ENCODE measurements at places on chromosomes 1 and 21.

DNA sequence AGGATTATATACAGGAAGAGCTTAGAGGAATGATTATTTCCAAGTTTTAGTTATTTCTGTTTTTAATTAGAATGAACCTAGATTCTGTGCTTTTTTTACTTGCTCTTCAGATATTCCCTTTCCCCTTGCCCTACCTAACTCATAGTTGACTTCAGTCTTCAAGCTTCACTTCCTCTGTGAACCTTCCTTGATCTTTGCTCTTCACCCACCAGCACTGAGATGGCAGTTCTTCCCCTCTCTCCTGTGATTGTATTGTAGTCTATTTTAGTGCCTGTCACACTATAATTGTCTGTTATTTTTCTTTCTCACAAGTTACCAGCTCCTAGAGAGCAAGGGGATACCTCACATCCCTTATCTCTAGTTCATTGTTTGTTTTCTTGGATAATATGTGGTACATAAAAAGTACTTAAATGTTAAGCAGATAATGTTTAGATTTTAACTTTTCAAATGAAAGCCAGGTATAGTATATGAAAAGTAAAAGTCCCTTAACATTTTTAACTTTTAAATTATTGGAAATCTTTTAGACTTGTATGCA is 33.2 kb downstream of the KCTD3 start:
- no peak for DNase-seq

GRCh38 chr1:226279498-226279897 is 29.5 kb downstream of the LIN9 start:
- no peak for DNase-seq

DNA sequence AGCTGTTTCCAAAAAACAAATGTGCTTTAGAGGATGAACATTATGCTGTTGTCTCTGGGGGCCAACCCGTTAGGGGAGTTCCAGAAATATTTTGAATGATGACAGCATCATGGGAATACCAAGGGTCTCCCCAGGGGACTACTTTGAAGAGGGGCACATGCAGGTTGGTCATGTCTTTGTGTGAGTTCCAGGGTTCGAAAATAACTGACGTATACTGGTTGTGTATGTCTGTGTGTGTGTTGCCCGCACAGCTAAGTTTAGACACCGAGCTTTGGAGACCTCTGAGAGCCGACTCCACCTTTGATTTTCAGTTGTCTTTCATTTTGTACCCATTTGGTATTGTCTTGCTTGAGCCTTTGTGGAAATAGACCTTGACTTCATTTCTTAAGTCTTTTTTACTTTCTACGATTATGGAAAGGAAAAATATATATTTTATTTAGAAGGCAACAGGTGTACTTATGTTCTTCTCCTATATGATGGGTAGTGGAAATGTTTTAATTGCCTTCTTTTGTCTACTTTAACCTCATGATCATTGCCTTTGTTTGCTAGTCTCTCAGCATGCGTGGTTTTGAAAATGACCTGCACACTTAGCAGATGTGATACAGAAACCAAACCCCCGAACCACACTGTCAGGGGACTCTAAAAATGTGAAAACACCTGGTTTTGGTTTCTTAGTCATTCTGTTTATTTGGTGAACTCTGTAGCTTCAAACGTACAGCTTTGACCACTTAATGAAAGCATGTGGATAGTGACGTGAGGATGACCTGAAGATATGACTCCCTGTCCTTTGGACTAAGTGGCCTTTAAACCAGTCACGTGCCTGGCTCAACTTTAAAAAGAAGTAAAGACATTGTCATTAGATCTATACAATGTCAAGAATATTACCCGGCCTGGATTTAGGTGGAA is 56.5 kb downstream of the GALNT2 start:
- no peak for DNase-seq

GRCh38 chr1:3459051-3459908 is 4.8 kb downstream of the ARHGEF16 start:
- no peak for DNase-seq

GRCh38 chr1:228884615-228885566 is 149.6 kb downstream of the RHOU start:
- no peak for DNase-seq

DNA sequence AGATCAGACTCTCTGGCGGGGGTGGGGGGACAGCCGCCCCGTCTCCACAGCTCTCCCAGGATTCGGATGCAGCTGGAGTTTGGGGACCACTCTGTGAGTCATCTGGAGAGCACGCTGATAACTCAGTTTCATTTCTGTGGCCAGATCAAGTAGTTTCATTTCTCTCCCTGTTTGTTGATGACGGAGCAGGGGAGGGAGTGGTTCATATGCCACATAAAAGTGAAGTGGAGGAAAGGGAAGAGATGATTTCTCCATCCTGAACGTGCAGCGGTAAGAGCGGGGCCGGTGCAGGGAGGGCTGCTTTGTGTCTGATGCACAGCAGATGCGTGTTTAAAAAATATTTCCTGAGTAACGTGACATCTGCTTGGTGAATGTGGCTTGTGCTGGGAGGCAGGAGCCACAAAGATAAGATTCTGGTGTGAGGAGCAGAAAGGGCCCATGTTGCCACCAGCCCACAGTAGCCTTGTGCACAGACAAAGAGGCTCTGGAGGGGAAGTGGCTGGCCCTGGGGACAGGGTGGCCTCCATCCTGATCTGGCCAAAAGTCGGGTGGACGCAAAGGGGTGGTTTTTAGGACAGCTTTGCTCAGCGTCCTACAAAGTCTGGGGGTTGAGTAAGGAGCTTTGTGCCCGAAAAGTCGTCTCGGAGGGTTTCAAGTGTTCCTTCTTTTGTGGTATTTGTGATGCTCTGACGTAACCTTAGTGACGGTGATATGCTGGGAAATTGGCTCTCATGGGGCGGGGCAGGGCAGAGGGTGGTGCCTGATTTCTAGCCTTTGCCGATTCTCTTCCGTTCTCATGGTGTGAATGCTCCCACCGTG is at the start of gene MX2:
Gene MX2 (plus strand): TSS at position 242 of the 819 bp plus-strand sequence. CDS start 14,880 bp downstream, outside the sequence.
- peak; percentile 77 for DNase-seq

DNA sequence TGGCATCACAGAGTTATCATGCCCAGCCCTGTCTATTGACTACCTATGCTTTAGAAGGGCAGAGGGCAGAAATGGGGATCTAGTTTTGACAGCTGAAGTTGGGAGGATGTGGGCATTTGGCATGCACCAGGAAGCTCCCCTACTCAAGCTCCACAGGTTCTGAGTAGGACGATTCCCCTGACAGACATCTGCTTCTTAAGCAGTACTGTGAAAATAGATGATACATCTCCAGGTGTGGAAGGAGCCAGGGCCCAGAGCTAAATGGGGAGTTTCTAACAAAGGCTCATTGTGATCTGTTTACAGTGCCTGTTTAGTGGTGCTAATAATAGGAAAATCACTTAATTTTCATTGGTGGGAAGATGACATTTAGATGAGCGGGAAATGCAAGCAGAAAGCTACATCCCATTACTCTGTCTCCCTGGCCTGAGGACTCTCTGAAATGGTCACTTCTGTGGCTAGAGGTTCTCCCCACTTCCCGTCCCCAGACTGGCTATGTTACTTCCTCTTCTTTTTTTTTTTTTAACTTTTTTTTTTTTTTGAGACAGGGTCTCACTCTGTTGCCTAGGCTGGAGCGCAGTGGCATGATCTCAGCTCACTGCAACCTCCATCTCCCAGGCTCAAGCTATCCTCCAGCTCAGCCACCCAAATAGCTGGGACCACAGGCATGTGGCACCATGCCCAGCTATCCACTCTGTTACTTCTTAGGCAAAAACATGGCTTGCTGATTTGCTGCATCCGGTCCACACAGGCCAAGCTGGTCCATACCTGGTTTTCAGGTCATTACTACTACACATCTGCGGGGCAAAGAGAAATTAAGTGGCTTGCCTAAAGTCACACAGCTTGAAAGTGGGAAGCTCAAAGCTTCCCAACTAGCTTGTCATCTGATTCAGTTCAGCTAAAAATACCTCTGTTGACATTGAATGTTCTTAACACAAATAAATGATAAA is 23.2 kb upstream of the CNIH3 start:
- DNase-seq: no peak

GRCh38 chr1:214303141-214303930 is 22.4 kb downstream of the SMYD2 start:
- no peak for DNase-seq

- DNase-seq: no peak
Observed at GRCh38 chr1:162996261-162996660, 72.9 kb upstream of the RGS4 start.

GRCh38 chr1:103025858-103026409 is 82.4 kb downstream of the COL11A1 start:
- DNase-seq: no peak

- no peak for DNase-seq
Observed at GRCh38 chr1:108201687-108202086, 1.5 kb upstream of the SLC25A24 start.

DNA sequence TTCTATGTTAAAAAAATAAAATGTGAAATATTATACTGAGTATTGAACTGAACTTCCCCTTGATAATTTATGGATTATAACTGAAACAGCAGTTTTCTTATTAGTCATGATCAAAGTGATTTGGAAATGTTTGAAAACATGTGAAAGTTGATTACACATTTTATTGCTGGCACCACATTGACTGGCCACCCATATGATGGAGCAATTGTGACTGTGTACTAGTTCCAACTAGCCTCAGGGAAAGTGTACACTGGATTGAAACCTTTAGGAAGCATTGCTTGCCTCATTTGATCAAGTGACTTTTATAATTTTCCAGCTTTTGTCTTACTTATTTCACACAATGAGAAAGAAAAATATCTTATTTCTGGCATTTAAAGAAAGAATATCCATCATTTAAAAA is 128.0 kb upstream of the ADGRL2 start:
- no peak for DNase-seq

- DNase-seq: no peak
Observed at GRCh38 chr1:3596663-3597598, 14.4 kb downstream of the MEGF6 start.

GRCh38 chr1:66768965-66769364 is 16.7 kb downstream of the DYNLT5 start:
- no peak for DNase-seq

DNA sequence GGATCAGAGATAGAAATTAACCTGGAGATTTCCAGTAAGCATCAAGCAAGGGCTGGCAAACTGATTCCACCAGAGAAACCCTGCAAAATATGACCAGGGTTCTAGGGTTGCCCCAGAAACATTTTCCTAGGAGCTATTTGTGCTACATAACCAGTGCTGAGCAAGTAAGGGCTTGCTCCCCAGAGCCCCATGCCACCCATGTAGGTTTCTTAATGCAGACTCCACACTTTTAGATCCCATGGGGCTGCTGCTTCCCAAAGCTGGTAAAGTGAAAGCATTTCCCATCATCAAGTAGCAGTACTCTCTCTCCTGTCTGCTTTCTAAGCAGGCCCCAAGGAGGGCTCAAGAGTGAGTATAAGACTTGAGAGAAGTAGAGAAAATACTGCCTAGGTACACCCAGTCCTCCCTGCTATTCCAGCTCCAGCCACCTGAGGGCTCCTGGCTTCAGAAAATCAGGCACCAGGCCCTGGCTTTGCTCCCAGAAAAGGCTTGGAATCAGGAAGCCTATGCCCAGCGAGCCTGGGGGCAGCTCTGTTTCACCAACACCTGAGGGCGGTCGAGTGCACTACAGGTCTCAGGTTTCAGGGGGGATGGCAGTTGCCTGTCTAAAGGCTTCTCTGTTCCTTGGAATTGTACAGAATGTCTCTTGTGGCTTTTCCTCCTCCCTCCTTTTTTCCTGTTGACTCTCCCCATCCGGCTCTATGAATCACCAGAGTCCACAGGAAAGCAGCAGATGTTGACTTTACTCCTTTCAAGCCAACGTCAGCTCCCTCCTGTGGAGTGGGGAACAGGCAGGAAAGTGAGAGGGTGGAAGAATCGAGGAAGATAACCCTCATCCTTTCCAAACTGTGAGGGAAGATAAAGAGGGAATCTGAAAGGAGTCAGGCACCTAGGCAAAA is 6.2 kb upstream of the ANKRD35 start:
- DNase-seq: peak; percentile 89

- DNase-seq: no peak
Observed at GRCh38 chr1:25760122-25760719, 39.8 kb upstream of the SELENON start.

GRCh38 chr1:77958391-77958790 is 20.5 kb downstream of the FUBP1 start:
- no peak for DNase-seq

DNA sequence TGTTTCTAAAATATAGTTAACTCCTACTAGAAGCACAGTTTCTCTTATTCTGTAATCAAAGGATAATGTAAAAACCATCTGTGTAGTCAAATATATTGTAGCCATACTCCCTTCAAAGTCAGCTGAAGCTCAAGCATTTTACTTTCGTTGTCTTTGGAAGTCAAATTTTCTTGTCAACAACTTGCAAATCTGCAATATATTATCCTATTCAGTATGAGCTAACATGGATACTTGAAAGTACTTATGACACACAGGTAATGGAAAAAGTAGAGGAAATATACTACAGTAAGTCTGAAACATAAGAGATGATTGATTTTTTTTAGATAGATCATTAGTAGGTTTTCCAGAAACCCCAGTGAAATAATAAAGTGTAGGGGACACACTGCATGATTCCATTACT is 121.5 kb downstream of the COL24A1 start:
- DNase-seq: no peak

GRCh38 chr1:29583727-29584126 is 347.4 kb downstream of the PTPRU start:
- DNase-seq: no peak

DNA sequence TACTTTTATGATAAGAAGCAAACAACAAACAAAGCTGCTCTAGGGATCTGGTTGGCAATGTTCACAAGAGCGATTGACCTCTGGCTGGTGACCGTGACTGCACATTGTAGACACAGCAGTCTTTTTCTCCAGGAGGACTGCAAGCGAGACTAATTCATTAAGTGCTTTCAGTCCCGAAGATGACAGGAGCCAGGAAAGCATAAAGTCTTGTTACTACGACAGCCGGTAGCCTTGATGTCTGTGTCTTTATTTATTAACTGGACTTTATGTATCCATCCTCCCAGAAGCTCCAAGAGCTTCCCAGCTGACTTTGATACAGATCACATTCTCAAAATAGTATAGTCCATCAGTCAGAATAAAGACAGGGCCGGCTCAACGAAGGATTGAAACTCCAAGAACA is 18.2 kb downstream of the FAM163A start:
- DNase-seq: no peak

- DNase-seq: no peak
Observed at GRCh38 chr1:206609229-206609991, 2.9 kb downstream of the EIF2D start.

- no peak for DNase-seq
Observed at GRCh38 chr1:183908079-183908478, 103.2 kb downstream of the RGL1 start.

DNA sequence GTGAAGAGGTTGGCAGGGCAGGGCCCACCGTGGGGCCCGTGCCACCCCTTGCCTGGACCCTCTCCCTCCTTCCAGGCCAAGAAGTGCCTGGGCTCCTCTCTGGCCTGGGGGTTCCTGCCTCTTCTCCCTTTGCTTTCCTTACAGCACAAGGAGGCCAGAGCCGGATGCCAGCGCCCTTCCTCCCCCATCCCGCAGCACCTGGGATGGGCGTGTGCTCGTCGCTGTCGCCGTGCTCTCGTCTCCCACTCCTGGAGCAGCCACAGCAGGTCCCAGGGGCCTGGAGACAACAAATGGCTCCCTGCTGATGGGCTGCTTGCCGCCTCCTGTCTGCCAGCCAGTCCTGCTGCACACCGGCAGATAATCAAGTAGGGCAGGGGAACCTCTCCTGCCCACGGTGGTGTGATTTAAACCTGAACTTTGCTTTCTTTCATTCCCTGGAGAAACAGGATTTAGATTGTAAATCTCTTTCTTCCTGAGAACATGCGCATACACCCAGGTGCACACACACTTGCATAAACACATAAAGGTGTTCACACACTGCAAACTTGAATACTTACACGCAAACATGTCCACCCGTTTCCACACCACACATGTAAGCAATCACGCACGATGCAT is 50.8 kb upstream of the POU3F1 start:
- no peak for DNase-seq

Measured in left ventricle myocardium inferior (tissue), 1 donor.